ENCODE measurements at places on chromosomes 12 and 14.

- DNase-seq, result no peak
Measured at GRCh38 chr12:81499809-81500208, 259.3 kb downstream of the PPFIA2 start.

- no peak for DNase-seq
Measured at GRCh38 chr14:81269100-81269978, 48.6 kb upstream of the GTF2A1 start.

DNA sequence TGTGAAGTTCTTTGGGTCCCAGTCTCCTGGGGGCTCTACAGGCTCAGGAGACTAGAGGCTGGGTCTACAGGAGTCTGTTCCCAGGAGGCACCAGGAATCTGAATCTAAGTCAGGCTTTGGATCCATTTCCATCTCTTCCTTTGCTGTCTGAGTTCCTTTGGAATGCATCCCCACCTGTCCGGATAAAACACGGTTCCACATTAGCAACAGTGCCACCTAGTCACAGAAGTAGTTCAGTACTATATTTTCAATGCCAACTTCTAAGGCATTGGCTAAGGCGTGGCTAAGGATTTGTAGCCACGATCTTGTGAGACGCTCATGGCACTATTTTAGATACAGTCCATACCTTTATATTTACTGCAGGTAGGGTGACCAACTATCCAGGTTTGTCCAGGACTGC, 15.1 kb downstream of the ZC2HC1C start:
- no peak for DNase-seq

- no peak for DNase-seq
Measured at GRCh38 chr12:19288603-19289244, 150.6 kb upstream of the AEBP2 start.

DNA sequence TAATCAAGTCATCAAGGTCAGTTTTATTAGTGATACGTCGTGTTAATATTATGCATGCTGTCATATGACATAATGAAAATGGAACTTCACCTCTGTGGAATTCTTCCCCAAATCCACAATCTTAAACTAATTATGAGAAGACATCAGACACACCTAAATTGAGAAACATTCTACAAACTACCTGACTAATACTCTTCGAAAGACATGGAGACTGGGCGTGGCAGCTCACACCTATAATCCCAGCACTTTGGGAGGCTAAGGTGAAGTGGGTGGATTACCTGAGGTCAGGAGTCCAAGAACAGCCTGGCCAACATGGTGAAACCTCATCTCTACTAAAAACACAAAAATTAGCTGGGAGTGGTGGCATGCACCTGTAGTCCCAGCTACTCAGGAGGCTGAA, 33.3 kb upstream of the KRAS start:
- no peak for DNase-seq

DNA sequence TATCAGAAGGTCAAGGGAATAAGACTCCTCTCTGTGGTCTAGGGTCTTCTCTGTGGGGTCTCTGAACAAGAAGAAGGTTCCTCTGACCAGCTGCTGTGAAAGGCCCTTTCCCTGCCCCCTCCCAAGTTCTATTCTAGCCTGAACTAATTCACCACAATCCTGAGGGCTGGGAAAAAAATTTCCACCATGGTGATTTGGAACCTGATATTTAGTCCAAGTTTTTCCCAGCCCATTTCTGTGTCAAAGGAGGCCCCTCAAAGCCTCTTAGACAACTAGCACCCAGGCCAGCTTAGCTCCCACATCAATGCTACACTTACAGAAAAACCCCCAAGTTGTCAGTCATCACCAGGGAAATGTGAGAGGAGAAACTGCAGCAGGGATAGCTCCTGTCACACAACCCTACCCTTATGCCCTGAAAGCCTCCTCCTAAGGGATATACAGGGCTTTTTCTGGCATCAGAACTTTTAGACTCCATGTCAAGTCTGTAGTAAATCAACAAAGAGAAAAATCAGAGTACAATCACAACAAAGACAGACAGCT, 4.5 kb downstream of the FMNL3 start:
- no peak for DNase-seq

GRCh38 chr12:25960143-25960542, 1.7 kb downstream of the RASSF8 start:
- DNase-seq, result no peak

- no peak for DNase-seq
Measured at GRCh38 chr14:103886304-103887169, 39.2 kb upstream of the PPP1R13B start.

- no peak for DNase-seq
Measured at GRCh38 chr12:109680264-109681005, 33.2 kb upstream of the FAM222A start.

DNA sequence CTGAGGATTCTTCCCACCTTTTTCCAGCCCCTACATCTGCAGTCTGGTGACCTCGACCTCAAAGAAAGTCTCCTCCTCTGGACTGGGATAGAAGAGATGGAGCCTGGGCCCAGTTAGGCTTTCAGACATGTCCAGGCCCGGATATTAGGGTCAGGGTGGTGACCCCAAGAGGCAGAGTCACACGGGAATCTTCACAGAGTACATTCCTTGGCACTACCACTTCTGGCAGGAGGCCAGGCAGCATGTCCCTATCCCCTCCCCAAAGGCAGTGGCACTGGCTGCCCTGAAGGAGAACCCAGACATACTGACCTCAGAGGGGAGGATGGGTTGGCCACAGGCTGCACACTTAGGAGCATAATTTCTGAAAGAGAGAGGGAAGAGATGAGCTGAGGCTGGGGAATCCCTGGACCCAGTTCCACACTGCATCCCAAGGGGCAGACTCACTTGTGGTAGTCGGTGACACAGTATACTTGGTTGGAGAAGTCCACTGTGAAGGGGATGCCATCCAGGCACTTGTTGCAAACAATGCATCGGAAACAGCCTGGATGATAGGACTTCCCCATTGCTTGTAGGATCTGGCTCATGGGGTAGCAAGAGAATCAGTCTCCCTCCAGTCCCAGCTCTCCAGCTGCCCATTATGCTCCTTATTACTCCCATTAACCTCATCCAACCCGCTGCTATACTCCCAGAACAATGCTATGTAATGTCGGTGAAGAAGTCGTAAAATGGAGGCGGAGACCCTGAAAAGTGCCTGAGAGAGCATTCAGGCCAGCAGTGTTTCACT, 7.6 kb downstream of the AJUBA start:
- DNase-seq, result no peak

Measured in H1 (cell line).